ENCODE measurements at places on chromosomes 12 and 14.

- no peak for DNase-seq
Measured at GRCh38 chr12:95462551-95462950, 11.4 kb upstream of the METAP2 start.

GRCh38 chr14:69471436-69471835 lies 13.1 kb upstream of the PLEKHD1 start:
- DNase-seq, result no peak

DNA sequence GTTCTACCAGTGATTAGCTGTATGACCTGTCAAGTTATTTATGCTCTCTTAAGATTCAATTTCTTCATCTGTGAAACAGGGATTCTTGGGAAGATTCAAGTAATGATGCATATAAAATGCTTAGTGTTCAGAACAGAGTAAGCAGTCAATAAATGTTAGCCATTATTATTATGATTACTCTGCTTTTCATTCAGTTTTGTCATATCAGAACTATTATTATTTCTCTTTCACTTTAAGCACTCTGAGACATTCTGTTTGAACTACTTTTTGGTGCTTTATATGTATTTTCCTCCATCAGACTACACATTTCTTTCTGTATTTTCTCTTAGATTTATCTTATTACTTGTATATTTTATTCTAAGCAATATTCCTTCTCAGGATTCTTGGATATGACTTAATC lies 81.2 kb downstream of the CFAP54 start:
- no peak for DNase-seq

GRCh38 chr14:38958589-38958988 lies 144.4 kb downstream of the SEC23A start:
- DNase-seq, result no peak

DNA sequence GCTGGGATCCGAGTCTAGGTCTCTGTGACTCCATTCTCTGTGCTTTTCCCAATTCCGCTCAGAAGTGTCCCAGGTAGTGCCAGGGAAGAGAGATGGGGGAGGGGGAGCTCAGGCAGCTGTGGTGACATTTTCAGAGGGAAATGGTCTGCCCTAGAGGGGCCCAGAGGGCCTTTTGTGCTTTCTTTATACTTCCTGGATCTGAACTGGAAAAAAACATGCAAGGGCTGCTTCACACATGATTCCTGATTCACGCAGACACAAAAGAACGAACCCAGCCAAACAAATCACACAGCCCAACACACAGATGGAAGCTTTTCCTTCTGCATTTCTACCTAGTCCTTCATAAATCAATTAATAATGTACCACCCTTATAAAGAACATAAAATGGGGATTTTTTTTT lies 26.5 kb downstream of the GPR68 start:
- DNase-seq, result no peak

DNA sequence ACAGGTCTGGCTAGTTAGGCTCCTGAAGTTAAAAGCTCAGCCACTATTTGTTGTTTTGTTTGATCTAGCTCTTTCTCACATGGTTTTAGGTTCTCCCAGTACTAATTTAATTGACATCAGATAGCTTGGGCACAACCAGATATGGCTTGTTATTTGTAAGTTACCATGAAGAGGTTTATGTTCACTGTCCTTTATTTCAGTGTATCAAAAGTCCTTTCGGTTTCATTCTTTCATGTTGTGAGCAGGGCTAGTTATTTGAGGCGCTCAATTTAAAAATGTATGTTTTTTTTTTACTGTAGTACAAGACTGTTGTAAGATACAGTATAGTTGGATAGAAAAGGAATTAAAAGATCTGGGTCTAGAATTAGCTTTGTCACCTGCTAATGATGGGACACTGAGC lies 7.0 kb downstream of the GPX2 start:
- DNase-seq, result no peak

DNA sequence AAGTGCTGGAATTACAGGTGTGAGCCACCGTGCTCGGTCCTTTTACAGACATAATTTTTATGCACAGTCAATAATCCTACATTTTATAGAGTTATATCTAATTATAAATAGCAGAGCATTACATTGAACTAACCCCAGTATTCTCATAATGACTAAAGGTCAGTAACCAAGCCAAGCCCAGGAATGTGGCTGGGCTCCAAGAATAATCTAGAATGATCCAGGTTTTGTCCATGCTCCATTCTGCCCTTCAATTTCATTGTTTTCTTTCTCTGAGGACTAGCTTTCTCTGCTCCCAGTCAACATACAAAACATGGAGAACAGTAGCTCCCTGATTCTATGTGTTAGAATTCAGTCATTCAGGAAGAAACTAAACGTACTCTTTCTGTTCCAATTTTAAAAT lies 92.1 kb upstream of the KRR1 start:
- DNase-seq, result no peak

- DNase-seq, result peak; percentile 65
Measured at GRCh38 chr12:45124485-45125155, 73.7 kb upstream of the DBX2 start.

- DNase-seq, result no peak
Measured at GRCh38 chr12:91978143-91978542, 167.5 kb downstream of the BTG1 start.
